ENCODE measurements at places on chromosomes 7 and 10.

DNA sequence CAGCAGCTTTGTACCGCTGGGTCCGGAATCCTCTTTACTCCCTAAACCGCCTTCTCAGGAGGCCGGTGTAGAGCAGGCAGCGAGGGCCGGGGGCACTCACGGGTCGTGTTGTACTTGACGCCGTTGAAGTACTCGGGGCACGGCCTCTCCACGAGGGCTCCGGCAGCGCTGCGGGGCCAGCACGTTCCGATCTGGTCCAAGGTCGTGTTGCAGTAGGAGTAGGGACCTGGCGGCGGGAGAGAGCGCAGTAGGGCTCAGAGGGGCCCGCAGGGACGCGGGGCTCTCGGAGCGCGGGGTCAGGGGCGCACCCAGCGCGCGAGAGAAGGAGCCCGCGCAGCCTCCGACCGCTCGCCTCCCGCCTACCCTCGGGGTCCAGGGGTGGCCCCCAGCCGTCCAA is 443 bp downstream of the CRHR2 start:
- DNase-seq, result no peak

DNA sequence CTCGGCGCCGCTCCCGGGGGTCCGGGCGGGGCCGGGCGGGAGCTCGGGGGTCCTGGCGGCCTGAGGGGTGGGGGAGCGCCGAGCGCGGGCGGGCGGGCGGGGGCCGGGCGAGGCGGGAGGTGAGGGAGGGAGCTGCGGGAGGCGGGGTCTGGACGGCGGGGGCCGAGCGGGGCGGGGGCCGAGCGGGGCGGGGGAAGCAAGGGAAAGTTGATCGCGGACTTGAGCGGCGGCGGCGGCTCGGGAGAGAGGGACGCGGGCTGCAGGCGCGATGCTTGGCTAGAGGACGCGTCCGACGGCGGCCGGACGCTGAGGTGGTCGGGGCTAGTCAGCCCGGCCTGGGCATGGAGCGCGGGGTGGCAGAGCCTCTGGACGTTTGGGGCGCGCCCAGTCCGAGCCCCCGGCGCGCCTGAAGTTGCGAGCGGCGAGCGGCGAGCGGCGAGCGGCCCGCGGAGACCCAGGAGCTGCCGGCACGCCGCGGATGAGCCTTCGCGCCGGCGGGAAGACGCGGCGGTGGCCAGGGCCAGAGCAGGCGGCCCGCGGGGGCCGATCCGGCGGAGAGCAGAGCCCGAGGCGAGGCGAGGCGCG is at the start of gene CDH23:
Gene CDH23 (plus strand): TSS at position 210 of the 585 bp plus-strand sequence. CDS start 42,912 bp downstream, outside the sequence.
- DNase-seq, result peak; percentile 24

DNA sequence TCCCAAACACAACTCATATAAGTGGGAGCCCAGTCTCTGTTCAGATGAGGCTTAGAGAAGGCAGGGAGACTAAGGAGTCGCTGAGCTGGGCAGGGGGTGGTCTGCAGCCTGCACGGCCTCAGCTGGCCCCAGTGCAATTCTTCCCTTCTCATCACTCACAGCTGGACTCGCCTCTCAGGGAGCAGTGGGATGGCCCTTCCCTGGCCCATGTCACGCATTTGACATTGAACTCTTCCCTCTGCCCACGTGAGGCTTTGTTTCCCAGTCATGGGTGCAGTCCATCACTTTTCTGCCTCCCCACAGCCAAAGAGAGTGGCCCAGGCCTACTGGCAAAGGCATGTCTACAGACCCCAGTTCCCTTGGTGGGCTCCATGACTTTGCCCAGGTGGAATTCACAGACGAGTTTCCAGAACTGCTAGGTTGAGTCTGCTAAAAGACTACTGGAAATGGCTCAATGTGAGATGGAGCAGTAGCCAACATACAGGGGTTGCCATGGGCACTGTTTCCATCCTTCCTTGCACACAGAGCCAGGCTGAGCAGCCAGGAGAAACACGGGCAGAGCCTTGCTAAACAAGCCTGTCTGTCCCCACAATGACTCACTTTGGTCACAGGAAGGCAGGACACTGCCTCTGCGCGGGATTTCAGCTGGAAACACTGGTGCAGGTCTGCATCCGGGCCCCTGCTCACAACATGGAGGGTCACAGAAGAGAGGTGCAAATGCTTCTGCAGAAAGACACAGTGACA is 90.1 kb downstream of the OAT start:
- no peak for DNase-seq

DNA sequence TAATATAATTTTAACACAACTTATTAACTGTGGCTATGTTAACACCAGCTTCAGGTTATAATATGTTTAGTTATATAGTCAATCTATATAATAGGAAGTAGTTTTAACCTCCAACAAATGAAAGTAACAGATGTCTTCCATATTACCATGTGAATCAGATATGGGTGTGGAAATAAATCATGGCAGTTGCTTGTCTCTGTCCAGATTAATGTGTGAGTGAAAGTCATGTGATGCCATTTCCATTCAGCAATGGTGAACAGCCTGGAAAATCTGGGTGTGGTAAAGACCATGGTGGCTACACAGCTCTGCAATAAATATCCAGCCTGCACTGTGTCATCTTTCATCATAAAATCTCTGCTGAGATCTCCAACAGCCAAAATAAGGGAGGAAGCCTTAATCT is 27.8 kb downstream of the HEPACAM2 start:
- no peak for DNase-seq

- no peak for DNase-seq
These were observed 195.4 kb downstream of the EBF3 start for GRCh38 chr10:129768437-129769355.

DNA sequence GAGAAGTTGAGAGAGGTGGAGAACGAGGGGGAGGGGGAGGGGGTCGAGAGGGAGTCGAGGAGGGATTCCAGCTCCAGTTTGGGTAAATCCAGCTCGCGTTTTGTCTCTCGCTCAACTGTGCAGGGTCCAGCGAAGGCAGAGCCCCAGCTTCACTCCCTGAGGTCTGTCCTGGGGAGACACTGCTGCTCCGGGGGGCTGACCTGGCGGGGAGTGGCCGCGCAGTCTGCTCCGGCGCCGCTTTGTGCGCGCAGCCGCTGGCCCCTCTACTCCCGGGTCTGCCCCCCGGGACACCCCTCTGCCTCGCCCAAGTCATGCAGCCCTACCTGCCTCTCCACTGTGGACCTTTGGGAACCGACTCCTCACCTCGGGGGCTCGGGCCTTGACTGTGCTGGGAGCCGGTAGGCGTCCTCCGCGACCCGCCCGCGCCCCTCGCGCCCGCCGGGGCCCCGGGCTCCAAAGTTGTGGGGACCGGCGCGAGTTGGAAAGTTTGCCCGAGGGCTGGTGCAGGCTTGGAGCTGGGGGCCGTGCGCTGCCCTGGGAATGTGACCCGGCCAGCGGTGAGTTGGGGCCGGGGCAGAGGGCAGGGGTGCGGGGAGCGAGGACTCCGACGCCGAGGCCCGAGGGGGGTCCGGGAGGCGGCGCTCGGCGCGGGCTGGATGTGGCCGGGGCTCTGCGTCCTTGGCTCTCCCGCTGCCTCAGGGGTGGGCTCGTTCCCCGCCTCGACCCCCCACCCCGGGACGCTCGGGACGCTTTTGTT is at the start of gene TET1:
Gene TET1 (plus strand): TSS at position 152 of the 757 bp plus-strand sequence. CDS start 12,002 bp downstream, outside the sequence.
- peak; percentile 16 for DNase-seq

DNA sequence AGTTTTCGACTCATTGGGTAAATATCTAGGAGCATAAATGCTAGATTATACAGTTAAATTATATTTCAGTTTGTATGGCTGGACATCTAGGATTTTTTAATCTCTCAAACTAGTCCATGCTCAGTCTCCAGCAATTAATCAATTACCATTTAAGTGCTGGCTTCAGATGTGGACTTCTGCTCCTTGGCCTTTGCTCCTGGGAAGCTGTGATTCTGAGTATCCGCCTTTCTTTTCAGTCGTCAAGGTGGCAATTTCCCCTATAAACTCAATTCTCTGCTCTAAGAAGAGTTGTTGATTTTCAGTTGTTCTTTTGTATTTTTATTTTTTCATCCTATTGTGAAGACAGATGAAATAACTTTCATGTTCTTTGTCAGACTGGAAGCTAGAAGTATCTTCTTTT is 23.7 kb downstream of the TFPI2 start:
- DNase-seq, result no peak

DNA sequence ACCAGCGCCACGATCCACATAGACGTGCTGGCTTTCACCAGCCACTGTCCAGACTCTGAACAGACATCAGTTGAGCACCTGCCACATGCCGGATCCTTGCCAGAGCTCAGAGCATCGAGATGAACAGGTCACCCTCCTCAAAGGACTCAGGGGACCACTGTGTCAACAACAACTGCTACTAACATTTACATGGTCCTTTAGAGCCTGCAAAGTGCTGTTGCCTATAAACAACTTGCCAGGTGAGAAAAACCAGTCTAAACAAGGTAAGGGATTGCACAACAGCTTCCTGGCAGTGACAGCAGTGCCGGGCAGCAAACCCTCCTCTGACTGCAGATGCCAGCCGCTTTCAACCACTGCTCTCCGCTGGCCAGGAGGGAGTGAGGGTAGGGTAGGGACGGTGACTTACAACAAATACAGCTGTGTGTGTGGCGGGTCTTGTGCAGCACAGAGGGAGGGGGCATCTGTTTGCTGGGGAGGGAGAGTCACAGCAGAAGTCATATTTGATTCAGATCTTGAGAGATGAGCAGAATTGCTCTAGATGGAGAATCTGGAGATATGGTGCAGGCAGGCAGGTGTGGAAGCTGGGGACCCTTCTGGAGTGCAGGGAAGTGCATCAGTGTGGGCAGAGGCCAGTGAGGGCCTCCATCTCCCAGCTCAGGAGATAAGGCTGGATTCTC is 32.8 kb upstream of the RHEB start:
- no peak for DNase-seq

DNA sequence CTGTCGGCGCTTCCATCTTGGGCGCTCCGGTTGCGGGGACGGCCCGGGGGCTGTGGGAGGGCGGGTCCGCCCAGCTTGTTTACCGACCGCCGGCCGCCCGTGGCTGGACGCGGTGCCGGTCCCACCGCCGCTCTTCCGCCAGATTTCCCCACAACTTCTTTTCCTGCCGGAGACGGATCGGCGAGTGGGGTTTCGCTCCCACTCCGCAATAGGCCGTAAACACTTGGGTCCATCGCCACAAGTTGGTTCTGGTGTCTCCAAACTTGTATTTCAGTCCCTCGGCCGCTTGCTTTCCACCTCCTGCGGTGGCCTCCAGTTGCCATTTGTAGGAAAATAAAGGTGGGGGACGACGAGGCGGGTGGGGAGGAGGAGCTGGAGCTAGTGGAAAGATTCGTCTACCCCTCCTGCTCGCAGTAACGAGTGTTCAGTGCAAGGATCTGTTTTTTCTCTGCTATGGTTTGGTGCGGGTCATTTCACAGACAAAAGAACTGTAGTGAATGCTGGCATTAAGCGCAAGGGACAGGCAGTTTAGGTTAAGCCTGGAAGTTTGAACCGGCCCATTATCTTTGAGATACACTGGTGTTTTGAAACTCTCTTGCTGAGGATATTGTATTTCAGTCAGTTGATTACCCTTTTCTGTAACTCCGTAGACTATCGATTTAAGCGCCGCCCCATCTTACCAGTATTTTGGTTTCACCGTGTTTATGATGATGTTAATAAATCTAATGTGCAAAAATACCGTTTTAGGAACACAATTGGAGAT is 24.3 kb upstream of the ZRANB1 start:
- peak; percentile 39 for DNase-seq

GRCh38 chr10:14476641-14477407 is 146.1 kb upstream of the FRMD4A start:
- no peak for DNase-seq

- DNase-seq, result no peak
These were observed 8.7 kb downstream of the HIPK2 start for GRCh38 chr7:139769066-139769465.

DNA sequence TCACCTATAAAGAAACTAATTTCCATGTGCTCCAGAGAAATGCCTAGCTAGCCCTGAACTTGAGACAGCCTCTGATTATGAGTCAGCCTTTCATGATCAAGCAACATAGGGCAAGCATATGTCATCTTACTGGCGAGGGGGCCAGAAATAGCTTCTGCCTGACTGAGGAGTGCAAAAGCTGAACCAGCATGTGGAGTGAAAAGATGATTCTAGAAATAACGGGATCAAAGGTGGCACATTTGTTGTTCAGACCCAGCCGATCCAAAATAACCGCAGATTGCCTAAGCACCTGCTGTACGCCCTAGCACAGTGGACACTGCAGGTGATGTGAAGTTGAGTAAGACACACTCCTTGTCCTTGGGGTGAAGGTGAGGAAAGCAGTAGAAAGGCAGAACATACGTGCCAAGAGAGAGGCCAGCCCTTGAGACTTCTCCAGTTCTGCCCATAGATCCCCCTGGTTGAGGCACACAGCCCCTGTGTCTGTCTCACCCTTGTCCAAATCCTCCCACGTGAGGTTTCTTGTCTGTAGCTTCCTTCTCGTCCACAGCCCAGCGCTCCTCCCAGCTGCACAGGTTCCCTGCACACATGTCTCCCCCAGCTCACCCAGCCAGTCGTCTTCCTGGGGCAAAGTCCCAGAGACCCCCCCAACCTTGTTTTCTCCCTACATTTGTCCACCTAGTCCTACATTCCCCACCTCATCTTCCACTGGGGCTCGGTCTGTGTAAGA is 2.8 kb upstream of the BCL7B start:
- DNase-seq, result no peak

DNA sequence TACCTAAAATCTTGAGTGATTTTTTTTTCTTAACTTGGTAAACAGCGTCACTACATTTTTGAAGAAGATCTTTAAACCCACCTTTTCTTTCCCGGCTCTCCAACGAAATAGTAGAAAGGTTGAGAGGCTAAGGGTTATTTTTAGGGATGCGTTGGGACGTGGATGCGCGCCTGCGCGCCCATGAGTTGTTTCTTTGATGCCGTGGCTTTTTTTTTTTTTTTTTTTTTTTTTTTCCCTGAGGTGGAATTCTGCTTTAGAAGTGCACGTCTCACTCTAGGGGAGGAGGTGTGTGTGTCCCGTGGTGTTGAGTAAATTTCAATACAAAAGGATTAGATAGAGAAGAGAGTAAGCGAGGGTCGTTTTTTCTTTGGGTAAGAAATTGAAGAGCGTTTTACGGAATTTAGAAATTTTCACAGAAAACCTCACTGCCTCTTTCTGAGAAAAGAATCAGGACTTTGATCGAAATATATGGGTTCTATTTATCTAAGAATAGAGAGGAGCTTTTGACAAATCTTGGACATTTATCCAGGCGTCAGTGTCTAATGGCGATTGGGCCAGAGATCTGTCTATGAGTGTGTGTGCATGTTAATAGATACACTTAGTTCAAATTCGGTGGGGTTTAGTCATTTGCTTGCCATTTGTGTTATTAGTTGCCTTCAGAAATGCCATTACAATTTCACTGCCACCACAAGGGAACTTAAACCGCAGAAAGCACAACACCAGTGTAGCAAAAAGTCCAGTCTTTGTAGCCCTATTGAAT is 1.2 kb upstream of the SP8 start:
- no peak for DNase-seq

- DNase-seq, result no peak
These were observed 717.3 kb downstream of the XPNPEP1 start for GRCh38 chr10:109205929-109206585.

GRCh38 chr10:97891497-97892167 is 42.0 kb downstream of the GOLGA7B start:
- no peak for DNase-seq

GRCh38 chr7:24283897-24284698 is at the start of gene NPY:
TSS of gene NPY (plus strand) at chr7:24284190. CDS start at chr7:24285241, 1,051 bp downstream.
- no peak for DNase-seq
